Mucosa of descending colon (tissue), 3 donors: ENCODE measurements at places on chromosomes 2 and 18.

DNA sequence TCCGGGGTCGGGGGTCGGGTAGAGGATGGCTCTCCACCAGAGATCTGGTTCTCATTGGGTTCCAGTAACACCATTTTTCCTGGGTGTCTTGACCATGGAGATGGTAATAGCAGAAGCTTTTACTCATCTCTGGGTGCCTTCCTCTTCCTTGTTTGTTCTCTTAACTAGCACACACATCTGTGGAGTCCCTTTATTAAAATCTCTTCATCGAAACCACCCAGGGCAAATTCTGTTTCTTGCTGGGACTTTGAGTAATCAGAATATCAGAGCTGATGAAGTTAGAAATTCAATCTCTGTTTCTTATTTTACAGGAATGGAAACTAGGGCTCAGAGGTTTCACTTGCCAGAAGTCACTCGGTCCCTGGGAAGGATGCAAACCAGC is 15.0 kb upstream of the TRIB2 start:
- no peak for DNase-seq

- no peak for DNase-seq
These were observed 260.4 kb upstream of the SP5 start for GRCh38 chr2:170454471-170455372.

DNA sequence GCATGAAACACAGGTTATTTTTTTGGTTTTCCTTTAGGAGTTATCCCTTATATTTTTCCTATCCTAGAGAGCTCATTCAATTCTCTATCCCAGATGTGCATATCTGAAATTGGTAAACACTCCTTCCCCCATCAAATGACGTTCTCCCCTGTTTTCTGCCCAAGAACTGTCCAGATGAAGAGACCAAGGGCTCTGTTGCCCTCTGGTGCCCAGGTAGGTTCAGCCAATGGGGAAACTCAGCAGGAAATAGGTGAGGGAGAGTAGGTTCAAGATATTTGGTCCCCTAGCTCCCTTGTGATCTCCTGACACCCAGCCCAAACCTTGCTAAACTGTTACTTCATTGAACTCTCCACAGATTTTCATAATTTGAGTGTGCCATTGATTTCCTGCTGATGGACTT is 14.1 kb upstream of the INO80C start:
- no peak for DNase-seq

GRCh38 chr18:55031164-55031563 is 71.9 kb upstream of the CCDC68 start:
- DNase-seq = no peak

GRCh38 chr2:219284501-219285372 is 5.6 kb downstream of the DNAJB2 start:
- DNase-seq = no peak

DNA sequence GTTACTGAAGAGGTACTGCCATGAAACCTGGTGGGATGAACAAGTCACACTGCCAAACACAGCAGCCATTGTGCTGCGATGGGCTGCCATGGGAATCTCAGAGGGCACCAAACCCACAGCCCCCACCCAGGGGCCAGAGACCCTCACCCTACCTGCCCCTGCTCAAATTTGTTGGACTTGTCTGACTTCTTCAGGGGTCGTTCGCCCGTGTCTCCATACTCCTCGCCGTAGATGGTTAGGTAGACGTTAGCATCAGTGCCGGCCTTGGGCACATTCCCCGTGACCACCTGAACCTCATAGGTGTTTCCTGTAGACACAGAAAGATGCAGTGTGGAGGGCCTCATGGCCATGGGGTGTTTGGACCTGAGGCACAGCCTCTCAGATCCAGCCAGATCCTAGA is 97.7 kb downstream of the LOXHD1 start:
- DNase-seq = no peak

- no peak for DNase-seq
These were observed 23.2 kb upstream of the NAB1 start for GRCh38 chr2:190625691-190626090.

GRCh38 chr2:136373841-136374240 is 255.9 kb upstream of the CXCR4 start:
- no peak for DNase-seq

DNA sequence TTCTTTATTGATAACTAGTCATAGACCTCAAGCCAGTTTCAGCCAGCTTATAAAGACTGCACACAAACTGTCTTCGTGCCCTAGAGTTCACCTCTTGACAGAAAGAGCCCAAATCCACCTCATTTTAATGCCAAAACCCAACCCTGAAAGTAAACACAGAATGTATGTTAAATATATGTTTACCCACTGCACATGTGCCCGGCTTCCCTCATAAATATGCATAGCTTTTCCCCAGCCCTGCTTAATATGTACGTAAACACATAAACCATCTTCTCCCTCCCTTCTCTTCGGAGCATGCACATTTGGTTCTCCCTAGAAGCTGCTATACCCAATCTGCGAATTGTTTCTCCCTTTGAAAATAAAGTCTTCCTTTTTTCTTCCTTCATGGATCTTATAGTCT is 73.9 kb upstream of the XIRP2 start:
- no peak for DNase-seq

DNA sequence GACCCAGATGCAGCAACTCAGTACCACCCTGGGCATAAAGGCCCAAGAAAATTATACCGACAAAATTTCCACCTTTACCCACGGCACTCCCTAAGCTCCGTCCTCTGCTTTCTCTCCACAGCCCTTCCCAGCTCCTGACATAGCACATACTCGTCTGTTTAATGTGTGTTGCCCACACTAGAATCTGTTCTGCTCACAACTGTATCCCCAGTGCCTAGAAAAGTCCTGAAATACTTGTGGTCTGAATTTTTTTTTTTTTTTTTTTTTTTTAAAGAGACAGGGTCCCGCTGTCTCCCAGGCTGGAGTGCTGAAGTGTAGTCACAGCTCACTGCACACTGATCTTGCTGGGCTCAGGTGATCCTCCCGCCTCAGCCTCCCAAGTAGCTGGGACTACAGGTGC is 62.3 kb downstream of the ADCY3 start:
- DNase-seq = no peak

DNA sequence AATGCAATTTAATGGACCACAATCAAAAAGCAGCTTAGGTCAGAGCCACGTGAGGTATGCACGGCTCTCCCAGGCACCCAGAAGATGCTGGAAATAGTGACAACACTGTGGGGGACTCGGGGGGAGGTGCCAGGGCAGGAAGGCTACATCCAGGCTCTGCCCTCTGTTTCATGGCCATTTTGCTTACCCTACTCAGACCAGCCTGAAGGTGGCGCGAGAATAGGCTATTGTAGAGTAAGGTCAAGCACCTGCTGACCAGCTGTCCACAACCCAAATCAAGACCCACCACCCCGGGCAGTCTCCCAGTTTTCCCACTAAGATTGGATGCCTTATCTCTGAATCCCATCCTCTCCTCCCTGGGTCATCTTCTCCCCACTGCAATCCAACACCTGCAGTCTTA is 115.7 kb downstream of the VIT start:
- DNase-seq = no peak

DNA sequence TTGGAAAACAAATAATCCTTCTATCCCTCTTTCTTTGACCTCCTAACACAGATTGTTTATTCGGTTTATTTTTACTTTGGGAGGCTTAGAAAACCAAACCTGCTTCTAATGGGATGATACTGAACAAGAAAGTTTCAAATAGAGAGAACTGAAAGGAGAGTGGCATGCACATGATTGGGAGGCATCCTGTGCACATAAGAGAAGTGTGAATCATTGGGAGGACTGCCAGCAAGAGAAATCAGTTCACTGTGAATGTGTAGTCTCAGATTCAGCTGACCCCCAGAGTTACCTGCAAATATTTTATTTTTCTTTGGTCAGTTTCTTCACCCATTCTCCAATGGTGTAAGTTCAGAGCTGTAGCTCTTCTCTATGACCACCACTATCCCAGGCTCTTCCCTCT is 1363.2 kb upstream of the ACVR2A start:
- DNase-seq = no peak

DNA sequence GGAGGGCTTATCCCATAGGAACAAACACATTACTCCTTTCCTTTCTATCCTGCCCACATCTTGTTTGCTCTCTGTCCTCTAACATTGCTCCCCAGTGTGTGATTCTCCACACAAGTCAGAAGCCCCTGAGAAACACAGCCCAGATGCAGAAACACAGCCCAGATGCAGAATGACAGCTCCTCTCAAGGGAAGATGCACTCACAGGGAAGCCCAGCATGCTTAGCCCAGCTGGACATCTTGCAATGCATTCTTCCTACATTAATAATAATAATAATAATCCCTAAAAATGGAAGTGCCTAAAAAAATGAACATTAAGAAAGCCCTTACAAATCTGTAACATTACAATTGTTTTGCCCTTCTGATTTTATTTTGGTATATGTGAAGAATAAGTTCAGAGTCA is 172.1 kb downstream of the CBLN2 start:
- DNase-seq = no peak

GRCh38 chr2:47661310-47661709 is 121.6 kb upstream of the MSH6 start:
- no peak for DNase-seq

DNA sequence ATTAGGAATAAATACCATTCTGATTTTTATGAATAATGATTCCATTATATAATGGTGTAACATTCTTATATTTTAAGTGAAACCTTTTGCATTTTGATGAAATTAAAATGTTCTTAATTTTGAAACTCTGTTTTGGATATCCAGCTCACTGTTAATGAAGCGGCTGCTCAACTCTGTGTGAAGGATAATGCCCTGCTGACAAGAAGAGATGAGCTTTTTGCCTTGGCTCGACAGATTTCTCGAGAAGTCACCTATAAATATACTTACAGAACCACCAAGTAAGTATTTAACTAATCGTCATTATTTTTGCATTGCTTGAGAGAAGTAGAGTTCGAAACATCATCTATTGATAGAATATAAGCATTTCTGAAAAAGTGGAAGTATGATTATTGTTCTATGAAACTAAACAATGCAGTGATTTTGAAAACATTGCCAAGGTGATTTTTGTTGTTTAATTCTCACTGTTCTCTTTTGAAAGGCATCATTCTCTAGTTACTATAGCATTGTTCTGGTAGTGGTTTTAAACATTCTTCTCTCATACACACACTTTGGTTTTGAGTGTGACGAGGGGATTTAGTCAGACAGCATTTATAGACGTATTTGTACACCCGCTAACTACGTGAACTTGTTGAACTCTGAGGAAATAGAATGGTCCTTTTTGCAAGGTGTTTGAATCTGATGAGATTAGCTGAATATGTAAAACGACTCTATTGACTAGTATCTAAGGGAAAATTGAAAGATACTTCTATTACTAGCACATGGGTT is 21.5 kb downstream of the NAB1 start:
- DNase-seq = no peak

- DNase-seq = no peak
These were observed 290.5 kb upstream of the KYNU start for GRCh38 chr2:142586693-142587580.

DNA sequence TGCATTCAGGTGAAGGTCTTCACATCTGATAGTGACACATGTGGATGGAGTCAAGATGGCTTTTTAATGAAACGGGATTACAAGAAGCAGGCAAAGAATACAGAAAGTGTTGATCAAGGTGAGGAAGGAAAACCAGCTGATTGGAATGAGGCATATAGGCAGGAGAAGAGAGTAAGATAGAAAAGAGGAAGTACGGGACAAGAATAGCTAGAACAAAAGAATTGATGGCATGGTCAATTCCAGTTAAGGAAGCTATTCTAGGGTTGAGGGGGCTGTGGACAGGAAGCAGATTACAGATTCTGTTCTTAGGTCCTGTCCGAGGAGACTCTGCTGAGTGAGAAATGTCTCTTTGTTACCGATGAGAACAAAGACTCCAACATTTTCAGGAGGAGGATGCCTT is 13.2 kb upstream of the NCK2 start:
- DNase-seq = no peak

- DNase-seq = no peak
These were observed 1.4 kb downstream of the FIGN start for GRCh38 chr2:163734401-163734800.

GRCh38 chr18:44341759-44342158 is 338.9 kb upstream of the SETBP1 start:
- DNase-seq = no peak

GRCh38 chr18:80104364-80104779 is 4.7 kb upstream of the ADNP2 start:
- no peak for DNase-seq

DNA sequence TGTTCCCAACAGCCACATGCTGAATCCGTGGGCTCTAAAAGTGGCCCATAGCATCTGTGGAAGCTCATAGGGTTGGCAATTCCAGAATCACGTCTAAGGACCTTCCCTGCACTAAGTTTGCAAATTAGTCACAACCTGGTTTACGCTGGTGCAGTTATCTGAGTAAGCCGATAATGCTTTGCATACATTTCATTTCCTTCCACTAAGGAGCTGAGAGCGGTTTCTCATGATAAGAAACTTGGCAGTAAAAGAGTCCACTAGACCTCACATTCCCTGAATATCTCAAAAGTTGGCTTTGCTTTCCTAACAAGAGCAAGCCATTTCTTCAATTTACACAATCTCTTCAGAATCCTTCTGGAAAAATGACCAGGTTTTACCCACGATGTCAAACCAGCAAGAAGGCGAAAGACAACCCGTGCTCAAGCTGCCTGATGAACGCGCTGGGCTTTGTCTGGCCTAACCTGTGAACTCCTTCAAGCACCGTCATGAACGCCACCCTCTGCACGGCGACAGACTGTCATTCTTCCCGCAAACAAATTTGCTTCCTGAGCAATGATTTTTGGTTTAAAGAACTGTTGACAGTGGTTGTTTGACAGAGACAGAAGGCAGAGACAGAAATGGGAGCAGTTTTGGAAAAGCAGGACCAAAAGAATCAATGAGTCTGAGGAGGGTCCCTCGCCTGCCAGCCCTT is 73.0 kb upstream of the COPS8 start:
- no peak for DNase-seq

DNA sequence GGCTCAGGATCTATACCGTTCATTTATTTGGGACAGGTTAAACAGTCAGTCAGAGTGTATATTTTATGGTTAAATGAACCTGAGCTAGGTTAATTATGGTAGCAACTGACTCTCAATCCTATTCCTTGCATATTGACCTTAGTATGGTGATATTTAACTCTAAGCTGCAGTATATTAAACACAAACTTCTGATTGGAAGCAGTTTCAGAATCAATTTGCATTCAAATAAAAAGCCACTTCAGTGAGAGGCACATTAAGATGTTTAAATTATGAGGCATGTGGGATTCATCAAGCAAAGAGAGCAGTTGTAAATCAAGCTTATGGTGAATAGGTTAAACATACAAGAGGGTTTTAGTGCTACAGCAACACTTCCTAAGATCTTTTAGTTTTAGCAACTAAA is 40.4 kb downstream of the FRZB start:
- DNase-seq = no peak

- DNase-seq = no peak
These were observed 99.0 kb upstream of the GRB14 start for GRCh38 chr2:164719996-164720941.

GRCh38 chr2:99031481-99031880 is 95.5 kb upstream of the CRACDL start:
- no peak for DNase-seq
